ENCODE measurements at places on chromosomes 2 and 18.

DNA sequence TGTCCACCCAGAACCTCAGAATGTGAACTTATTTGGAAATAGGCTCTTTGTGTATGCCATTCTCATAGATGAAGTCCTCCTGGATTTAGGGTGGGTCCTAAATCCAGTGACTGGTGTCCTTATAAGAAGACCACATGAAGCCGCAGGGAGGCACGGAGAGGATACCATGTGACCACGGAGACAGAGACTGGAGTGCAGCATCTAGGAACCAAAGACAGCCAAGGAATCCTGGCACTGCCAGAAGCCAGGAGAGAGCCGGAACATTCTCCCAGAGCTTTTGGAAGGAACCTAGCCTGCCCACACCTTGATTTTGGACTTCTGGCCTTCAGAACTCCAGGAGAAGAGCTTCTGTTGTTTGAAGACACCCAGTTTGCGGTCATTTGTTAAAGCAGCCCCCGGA is 49.7 kb downstream of the ARL4C start:
- no peak for DNase-seq

- no peak for DNase-seq
Observed at GRCh38 chr2:205352593-205352992, 329.7 kb upstream of the NRP2 start.

DNA sequence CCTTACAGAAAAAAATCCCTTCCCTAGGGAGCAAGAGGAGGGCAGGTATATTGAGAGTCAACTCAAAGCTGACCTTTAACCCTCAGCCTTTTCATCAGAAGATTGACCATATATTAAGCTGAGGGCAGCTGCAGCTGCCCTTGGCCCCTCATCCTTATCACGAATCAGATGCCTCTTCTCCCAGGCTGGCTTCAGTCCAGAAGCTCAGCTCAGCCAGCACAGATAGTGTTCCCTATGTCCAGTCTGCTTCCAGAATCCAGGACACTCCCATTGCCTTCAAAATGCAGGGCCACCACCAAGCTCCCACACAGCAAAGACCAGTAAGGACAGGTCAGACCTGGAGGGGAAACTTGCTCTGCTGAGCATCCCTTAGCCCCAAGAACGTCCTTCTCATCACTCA is 146.1 kb downstream of the BCL11A start:
- no peak for DNase-seq

DNA sequence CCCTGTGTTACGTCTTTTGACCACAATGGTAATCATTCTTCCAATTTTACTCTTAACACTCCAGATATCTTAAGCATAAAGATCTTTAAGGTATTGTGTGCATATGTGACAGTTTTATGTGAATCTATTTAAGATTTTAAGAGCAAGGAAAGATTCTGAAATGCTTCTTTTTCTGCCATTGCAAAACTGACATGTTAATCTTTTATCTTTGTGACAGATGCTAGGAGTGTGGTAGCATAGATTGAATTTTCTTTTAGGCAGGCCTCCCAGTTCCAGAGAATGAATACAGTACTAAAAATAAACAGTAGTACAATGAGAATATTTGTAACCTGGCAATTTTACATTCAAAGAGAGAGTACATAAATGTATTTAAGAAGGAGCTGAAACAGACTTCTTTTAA is 232.5 kb upstream of the ZSWIM2 start:
- DNase-seq: no peak

DNA sequence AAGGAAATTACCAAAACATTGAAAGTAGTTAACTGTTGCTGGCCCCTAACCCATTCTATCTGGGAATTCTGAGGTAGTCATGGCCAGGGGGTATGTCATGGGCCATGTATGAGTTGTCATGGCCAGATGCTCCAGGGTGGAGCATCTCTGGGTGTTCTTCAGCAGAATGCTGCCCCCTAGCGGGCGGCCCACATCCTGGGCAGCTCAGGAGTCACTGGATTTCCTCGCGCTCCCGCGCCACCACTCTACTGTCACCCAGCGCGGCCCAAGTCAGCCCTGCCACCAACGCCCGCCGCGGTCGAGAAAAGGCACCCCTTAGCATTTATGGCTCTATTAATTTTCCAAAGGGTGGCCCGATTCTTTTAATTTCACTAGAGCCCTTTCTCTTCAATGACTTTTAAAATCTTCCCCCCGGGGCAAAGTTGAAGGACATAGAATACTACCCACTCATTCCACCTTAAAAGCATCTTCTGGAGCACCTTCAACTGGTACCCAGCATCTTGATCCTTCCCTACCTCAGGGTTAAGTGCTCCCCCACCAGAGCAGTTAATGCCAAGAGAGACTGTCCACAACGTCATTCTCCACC is 41.6 kb downstream of the PKDCC start:
- DNase-seq: peak; percentile 79

GRCh38 chr2:111035830-111036441 is 84.8 kb upstream of the BCL2L11 start:
- DNase-seq: no peak

DNA sequence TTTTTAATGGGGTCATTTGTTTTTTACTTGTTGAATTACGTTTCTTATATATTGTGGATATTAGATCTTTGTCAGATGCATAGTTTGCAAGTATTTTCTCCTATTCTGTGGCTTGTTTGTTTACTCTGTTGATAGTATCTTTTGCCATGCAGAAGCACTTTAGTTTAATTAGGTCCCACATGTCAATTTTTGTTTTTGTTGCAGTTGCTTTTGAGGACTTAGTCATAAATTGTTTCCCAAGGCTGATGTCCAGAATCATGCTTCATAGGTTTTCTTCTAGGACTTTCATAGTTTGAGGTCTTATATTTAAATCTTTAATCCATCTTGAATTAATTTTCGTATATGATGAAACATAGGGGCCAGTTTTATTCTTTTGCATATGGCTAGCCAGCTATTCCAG is 13.2 kb downstream of the PIKFYVE start:
- DNase-seq: no peak

GRCh38 chr18:13375302-13376255 is 157.0 kb downstream of the LDLRAD4 start:
- DNase-seq: peak; percentile 82

GRCh38 chr2:29640360-29640759 is 281.0 kb downstream of the ALK start:
- no peak for DNase-seq

All from stimulated activated CD8-positive, alpha-beta memory T cell treated with anti-CD3 and anti-CD28 coated beads, Interleukin-4, amount 100 ng/mL, for 48 hours (primary cell).